ENCODE measurements at places on chromosomes 7 and 10. TPM values are rescaled to one million over a fixed set of nuclear protein-coding genes. Genes with fewer than 3 reads are reported as not detected.

ADAM12 gene
- 30.4 TPM for total RNA-seq

SDHAF3 gene
- 2.2 TPM for total RNA-seq

SLC16A12 gene
- total RNA-seq = 0.14 TPM

MKI67 gene
- 42.9 TPM for total RNA-seq

CISD1 gene
- total RNA-seq = 20.0 TPM

OPN1SW gene
- total RNA-seq = not detected

ATE1 gene
- total RNA-seq = 25.4 TPM

ANAPC16 gene
- 33.7 TPM for total RNA-seq

PPP1R17 gene
- total RNA-seq = not detected

HTR7 gene
- total RNA-seq = 13.5 TPM

STEAP2 gene
- 1.8 TPM for total RNA-seq

ENTPD1 gene
- not detected for total RNA-seq

PAX4 gene
- not detected for total RNA-seq
